ENCODE measurements at places on chromosomes 13 and 19.

- no peak for DNase-seq
Measured at GRCh38 chr19:35209646-35210045, 18.9 kb downstream of the FAM187B start.

DNA sequence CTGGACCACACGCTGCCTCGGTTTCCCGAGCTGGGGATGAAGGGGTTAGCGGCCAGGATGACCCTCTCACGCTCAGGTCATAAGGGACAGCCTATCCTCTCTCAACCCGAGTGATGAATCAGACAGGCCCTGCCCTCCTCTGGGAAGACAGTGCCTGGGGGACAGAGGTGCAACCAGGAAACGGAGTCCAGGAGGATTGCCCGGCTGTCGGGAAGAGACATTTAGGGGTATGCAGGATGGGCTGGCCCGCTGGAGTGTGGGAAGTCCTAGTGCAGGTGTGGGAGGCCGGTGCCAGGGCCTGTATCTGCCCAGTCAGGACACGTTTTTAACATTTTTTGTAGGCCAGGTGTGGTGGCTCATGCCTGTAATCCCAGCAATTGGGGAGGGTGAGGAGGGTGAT, 8.3 kb downstream of the LSM7 start:
- DNase-seq = no peak

- no peak for DNase-seq
Measured at GRCh38 chr13:66899955-66900354, 330.2 kb downstream of the PCDH9 start.

- DNase-seq = peak; percentile 99
Measured at GRCh38 chr19:45001087-45001739, at the start of gene RELB. Gene RELB (plus strand): TSS chr19:45001464. CDS start chr19:45001580, 116 bp downstream.

DNA sequence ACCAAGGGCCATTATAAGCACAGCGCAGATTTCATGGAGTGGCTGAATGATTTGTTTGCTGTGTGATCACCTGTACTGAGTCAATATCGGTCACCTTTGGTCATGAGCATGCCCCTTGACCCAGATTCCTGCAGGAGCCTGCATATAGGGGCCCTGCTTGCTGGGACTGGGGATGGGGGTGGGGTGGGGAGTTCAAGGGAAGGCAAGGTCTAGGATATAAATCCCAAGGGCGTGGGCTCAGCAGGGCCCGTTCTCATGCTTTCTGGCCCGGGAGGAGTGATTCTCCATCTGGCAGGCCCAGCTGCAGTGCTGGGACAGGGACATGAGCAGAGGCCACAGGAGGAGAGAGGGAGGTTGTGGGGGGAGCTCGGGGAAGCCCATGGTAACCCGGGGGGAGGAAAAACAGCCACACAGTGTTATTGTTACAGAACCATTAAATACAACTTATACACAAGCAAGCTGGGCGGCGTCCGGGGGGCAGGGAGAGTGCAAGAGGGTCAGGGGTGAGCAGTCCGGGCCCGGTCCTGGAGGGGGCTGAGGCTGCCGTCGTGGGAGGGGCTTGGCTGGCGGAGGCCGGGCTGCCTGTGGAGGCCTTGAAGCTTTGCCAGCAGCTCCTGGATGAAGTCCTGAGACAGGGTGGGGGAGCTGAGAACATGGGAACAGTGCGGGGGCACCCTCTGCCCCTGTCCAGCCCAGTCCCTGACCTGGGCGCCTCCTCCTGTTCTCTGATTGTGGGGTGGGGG, 5.2 kb downstream of the PPP1R14A start:
- DNase-seq = peak; percentile 68

DNA sequence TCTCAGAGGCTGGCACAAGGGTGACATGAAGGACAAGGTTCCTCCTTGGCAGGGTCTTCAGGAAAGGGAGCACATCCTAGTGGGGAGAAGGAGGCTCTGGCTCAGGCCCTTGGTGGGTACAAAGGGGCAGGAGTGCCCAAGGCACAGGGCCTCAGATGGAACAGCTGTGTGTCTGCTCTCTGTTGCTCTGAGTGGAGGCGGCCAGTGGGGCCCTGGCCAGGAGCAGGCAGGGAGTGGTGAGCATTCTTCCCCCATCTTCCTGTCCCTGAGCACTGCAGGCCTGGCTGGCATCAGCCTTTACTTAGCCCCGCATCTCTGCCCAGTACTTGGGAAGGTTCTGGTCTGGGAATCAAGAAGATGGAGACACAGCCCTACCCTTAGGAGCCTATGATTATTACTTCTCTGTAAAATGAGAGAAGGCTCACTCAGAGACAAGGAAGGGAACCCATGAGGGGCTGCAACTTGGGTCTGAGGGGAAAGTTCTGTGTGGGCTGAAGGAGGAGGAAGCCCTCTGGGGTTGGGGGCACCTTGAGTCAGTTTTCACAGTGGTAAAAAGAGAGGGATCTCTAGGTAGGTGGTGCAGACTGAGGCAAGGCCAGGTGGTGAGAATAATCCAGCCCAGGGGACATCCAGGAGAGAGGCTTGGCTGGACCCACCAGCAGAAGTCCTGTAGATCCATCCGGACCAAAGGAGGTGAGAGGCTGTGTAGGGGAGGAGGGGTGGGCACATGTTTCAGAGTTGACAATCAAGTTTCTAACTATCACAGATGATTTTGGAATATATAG, 173.5 kb downstream of the TSHZ3 start:
- no peak for DNase-seq

GRCh38 chr13:94513026-94513425, 33.5 kb upstream of the DCT start:
- no peak for DNase-seq

DNA sequence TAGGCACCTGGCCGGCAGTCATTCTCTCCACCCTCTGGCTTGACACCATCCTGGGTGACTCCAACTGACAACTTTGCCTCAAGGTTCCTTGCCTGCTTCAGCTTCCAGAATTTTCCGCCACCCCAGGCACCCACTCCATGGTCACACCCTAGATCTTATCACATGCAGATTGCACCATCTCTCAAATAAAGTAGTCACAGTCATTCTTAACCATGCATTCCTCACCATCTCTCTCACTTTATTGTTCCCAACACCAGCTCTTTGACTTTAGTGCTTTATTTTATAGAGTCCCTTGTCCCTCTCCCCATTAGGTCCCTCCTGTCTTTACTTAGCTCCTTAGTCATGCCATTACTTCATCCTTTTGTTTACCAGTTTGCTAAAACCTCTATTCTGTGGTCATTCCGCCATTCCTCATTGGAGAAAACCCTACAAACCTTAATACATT, 351.7 kb downstream of the SPRY2 start:
- no peak for DNase-seq
